Stomach (tissue), 19 donors: ENCODE measurements at places on chromosomes 1 and 21.
A peak's percentile ranks its signal among the peaks of the same experiment; 100 is the strongest.

DNA sequence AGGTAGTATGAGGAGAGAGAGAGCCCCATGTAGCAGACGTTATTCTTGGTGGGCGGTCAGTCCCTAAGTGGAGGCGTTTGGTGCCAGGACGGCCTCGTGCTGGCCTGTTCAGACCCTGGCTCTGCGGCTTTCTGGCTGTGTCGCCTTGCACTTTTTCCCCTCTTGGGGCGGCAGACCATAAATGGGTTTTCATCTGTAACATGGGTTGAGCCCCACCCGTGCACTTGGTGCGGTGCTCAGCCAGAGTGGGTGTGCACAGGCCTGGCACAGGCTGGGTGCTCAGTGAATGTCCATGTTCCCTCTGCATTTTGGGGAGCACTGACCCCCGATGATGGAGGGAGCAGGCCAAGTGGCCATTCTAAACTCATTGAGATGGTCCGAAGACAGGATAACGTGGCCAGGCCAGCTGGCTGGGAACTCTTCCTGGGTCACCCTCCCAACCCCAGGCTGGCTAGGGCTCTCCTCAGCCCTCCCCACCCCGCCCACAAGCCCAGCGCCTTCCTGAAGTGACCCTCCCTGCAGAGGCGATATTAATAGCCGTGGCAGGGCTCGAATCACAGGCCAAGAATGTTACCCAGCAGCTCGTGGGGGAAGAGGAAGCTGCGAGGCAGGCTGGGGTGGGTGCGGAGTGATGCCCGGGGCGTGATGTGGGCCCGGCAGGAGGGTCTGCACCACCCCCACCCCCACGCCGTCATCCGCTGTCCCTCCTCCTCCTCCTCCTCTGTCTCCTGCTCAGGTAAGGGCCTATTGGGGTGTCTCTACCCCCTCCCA, 78.5 kb downstream of the ARHGEF10L start:
- no peaks in the 10 kb centered on the region for H3K4me1 ChIP-seq
- DNase-seq = no peak
- H3K27me3 ChIP-seq = no peaks in the 10 kb centered on the region
- peak overlapping the region; percentile 58 for H3K27ac ChIP-seq
- H3K36me3 ChIP-seq = peaks cover 25% of the 10 kb centered on the region

DNA sequence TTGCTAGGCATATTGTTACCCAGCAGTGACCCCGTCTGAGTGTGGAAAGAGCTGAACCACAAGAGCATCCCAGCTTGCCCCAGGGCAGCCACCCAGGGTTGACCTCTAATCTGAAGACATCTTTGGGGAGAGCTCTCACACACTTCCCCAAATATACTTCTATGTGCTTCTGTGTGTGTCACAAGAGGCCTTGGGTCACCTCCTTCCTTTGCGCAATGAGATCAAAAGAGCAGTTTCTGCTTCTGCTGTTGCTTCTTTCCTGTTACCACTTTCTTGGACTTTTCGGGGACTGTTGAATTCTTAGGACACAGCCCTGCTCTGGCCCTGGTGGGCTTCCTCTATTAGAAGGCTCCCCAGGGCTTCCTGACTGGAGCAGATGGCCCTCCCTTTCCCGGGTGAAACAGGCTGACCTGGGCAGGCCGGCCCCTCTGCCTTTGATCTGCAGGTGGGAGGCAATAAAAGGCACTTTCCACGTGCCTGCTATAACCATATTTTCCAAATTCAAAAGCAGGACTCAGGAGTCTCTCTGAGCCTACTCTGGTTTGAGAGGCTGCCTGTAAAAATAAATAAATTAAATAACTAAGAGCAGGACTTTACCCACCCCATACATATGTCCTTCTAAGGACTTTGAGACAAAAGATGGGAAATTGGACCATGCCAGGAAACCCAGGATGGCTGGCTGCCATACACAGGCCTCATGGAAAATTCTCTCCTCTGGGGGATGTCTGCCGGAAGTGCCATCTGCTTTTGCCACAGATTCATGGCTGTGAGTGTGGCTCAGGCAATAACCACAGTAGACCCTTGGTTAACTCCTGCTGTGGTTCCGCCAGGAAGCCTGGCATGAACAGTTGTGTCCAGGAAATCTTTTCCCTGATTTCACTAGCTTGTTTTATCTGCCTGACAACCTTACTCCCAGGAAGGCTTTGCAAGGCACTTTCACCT, 28.3 kb upstream of the RCSD1 start:
- peaks cover 22% of the 10 kb centered on the region for H3K4me1 ChIP-seq
- H3K36me3 ChIP-seq = no peaks in the 10 kb centered on the region
- peak; percentile 48 for DNase-seq
- H3K4me3 ChIP-seq = no peak overlapping the region
- peak overlapping the region; percentile 83 for H3K27ac ChIP-seq

DNA sequence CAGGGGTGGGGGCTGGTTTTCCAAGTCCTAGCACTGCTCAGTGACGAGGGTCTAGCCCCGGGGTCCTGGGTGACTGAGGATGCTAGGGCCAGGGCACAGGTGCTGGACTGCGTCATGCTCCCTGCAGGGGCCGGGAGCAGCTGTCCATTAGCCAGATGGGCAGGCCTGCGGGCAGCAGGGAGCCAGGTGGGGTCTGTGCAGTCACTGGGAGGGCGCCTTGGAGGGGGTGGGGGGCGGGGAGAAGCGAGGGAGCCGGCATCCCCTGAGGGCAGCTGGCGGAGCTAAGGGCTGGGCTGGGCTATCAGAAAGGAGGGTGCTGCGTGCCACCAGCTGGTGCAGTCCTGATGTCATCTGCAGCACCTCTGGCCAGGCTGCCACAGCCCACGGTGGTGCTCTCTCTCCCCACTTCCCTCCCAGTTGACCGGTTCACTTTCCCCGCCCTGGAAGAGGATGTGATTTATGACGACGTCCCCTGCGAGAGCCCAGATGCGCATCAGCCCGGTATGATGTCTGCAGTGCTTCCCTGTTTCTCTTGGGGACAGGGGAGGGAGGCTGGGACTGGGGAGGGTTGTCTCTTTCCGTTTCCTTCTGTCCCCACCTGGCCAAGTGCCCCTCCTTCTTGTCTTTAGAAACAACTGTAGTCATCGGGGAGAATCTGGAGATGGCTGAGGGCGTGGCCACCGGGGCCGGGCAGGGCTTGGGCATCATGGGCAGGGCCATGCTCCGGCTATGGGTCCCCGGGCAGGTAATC, 63.8 kb downstream of the ARHGEF10L start:
- H3K27ac ChIP-seq = peak overlapping the region; percentile 80
- H3K36me3 ChIP-seq = peaks cover 58% of the 10 kb centered on the region
- H3K27me3 ChIP-seq = no peaks in the 10 kb centered on the region
- no peak for DNase-seq
- no peak overlapping the region for H3K4me3 ChIP-seq
- peaks cover 33% of the 10 kb centered on the region for H3K4me1 ChIP-seq

- peak overlapping the region; percentile 33 for H3K27ac ChIP-seq
- H3K27me3 ChIP-seq = no peaks in the 10 kb centered on the region
- H3K36me3 ChIP-seq = no peaks in the 10 kb centered on the region
- no peak overlapping the region for H3K4me3 ChIP-seq
- no peak for DNase-seq
Observed at GRCh38 chr1:153553830-153554541, 4.9 kb upstream of the S100A3 start.

DNA sequence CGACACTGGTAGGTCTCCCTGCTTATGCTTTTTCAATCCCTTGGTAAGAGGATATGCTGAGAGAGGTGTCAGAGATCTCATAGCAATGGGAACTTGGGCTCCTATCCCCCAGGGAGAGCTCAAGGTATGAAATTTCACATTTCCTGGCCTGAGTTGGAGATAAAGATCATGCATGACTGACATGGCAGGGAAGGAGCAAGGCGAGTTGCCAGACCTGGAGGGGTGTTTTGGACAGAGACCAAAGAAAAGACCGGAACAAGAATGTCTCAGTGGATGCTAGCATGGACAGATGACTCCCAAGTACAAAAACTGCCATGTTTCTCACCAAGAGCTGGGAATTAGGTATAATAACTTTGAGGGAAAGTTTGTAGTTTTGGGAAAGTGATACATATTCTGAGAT, 334.1 kb upstream of the B3GALT2 start:
- H3K4me1 ChIP-seq = no peaks in the 10 kb centered on the region
- H3K4me3 ChIP-seq = no peak overlapping the region
- H3K27ac ChIP-seq = no peak overlapping the region
- H3K27me3 ChIP-seq = no peaks in the 10 kb centered on the region
- no peaks in the 10 kb centered on the region for H3K36me3 ChIP-seq

- H3K27ac ChIP-seq = no peak overlapping the region
- H3K4me3 ChIP-seq = no peak overlapping the region
- H3K36me3 ChIP-seq = no peaks in the 10 kb centered on the region
- peak; percentile 15 for DNase-seq
Observed at GRCh38 chr1:2639607-2640521, 7.0 kb upstream of the MMEL1 start.

DNA sequence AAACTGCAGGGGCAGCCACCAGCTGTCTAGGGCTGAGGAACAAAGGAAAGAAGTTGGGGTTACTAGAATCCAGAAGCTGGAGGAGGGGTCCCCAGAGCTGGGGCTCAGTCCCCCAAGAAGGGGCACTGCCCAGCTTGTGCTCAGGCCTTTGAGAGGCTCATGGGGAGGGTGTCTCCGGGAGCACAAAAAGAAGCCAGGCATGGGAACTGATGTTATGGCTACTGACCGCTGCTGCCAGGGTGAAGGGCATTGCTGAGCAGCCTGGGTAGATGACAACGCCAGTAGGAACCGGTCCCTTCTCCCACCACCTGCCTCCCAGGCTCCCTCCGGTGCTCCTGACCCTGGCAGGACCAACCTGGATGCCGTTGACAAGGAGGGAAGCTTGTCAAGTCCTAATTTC, 762.5 kb upstream of the TPTE start:
- no peaks in the 10 kb centered on the region for H3K27me3 ChIP-seq
- H3K4me3 ChIP-seq = no peak overlapping the region
- no peaks in the 10 kb centered on the region for H3K4me1 ChIP-seq
- no peak overlapping the region for H3K27ac ChIP-seq
- no peak for DNase-seq

- peaks cover 7% of the 10 kb centered on the region for H3K27me3 ChIP-seq
- no peak overlapping the region for H3K4me3 ChIP-seq
- no peaks in the 10 kb centered on the region for H3K4me1 ChIP-seq
- DNase-seq = no peak
Observed at GRCh38 chr1:201334325-201335173, 42.9 kb downstream of the TNNT2 start.

- no peaks in the 10 kb centered on the region for H3K27me3 ChIP-seq
- DNase-seq = no peak
- no peaks in the 10 kb centered on the region for H3K36me3 ChIP-seq
Observed at GRCh38 chr1:174171073-174171472, 11.8 kb downstream of the RABGAP1L start.
